ENCODE measurements at places on chromosomes 3 and 15.

- no peak for DNase-seq
These were observed 569 bp downstream of the HIGD2B start for GRCh38 chr15:72685301-72685924.

- DNase-seq: no peak
These were observed 13.2 kb downstream of the ISG20 start for GRCh38 chr15:88651971-88652370.

- no peak for DNase-seq
These were observed 303.9 kb upstream of the SLCO3A1 start for GRCh38 chr15:91549581-91549980.

- no peak for DNase-seq
These were observed 10.3 kb downstream of the DCBLD2 start for GRCh38 chr3:98890965-98891910.
